ENCODE measurements at places on chromosomes 3 and 15.

- no peak for DNase-seq
Measured at GRCh38 chr3:126155280-126155640, 25.1 kb downstream of the ALDH1L1 start.

DNA sequence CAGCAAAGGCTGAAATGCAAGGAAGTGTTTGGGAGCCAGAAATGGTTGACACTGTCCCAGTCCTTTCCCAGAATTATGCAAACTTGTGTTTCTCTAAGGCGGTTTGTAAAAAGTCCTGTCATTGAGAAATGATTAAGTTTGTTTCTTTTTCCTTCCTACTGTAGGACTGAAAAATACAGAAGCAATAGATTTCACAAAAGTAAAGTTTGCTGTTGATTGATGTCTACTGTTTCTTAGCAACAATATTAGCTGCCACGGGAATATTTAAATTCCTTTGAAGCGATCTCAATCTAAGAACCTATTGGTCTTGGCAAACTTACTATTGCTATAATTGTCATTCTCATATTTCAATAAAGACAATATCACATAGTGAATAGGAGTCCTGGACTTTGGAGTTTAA is 100.7 kb upstream of the IL12A start:
- DNase-seq: no peak

- no peak for DNase-seq
Measured at GRCh38 chr3:28039234-28039633, 202.2 kb upstream of the CMC1 start.

DNA sequence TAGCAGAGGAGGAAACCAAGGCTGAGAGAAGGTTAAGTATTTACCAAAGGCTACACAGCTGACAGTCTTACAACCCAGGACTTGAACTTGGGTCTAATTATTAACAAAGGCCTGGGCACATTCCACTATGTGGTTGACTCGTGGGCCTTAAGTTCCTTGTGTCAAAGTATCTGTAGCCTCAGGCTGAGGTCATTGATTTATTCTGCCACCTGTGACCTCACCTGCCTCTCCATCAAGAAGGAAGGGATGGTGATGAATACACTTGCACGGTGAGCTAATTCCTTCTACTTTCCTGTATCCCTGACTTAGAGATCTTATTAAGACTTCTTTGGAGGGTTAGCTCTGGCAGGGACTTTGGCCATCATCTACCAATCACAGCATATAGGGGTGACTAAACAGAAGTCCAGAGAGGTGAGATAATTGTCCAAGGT is 19.9 kb upstream of the LRRC58 start:
- no peak for DNase-seq

DNA sequence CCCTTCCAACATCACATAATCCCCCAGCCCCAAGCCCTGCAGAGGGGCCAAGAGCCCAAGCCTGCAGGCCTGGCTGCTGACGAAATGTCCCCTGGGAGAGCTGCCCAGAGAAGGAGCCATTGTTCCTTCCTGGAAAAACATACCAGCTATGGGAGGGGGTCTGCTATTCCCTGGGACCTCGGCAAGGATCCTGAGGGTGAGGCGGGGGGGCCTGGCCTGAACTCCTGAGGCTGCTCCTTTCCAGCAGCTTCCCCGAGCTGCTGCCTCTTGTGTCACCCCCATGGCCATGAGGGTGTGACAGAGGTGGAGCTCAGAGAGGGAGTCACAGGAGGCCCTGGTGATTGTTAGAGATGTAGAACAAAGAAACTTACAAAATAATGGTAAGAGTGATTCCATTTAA is 12.9 kb downstream of the LOXL1 start:
- no peak for DNase-seq

DNA sequence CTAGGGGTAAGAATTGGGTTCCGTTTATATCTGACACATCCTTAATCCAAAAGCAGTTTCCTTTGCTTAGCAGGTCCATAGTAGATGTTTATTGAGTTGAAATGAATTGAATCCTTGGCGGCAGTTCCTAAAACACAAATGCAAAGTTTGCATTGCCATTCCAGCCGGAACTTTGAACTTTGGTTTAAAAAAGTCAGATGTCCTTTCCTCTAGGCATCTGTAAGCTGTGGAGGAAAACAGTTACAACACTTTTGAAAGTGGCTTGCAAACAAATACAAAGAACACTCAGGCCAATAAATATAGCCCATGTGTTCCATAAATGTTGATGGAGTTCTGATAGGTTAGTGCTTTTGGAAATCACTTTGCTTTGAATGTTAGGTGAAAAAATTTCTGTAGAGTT is 374.7 kb upstream of the RARB start:
- no peak for DNase-seq
